AG10803 (cell line): ENCODE measurements at places on chromosomes 4 and X.

DNA sequence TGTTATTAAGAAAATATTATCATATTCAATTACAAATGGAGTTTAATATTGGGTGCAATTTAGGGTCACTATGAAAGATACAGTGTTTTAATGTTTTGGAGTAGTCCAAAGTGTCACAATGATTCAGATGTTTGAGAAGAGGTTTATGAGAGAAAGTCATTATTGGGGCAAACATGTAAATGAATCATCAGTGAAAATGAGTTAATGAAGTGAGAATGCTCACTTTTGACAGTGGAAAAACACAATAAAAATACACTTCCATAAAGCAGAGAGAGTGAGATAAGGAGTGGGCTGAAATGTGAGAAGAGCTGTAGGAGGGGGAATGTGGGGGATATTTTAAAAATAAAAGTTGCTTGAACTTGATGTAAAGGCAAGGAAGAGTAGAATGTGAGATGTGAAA is 957.1 kb downstream of the PCDH18 start:
- no peak for DNase-seq

DNA sequence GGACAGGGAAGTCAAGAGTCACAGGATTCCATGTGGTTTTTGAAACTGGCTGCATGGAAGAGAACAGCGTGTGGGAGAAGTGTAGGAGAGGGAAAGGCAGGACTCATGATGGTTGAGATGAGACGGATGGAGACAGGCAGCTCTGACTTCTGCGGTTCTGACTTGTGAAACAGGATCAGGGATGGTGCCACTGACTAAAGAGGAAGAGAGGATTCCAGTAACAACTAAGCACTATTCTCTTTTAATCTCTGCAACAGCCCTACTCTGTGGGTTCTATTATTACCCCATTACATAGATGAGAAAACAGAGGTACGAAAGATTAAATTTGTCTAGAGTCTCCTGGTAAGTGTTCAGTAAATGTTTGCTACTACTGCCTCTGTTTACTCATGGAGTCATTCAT is 156.3 kb downstream of the CBR4 start:
- DNase-seq: no peak

DNA sequence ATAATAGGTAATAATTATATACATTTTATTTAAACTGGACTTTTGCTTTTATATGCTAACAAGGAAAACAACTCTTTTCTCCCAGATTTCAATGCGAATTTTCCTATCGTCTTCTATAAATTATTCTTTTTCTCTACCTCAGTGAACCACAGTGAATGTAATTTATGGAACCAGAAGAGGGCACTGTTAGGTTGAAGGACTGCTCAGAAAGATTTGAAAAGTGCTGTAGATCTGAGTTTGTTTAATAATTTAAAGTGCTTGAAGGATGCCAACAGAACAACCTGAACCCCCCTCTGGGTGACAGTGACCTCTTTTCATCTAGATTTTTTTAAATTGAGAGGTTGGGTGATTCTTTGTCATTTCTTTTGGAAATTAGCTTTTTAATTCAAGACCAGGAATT is 54.9 kb downstream of the PHOX2B start:
- peak; percentile 18 for DNase-seq

DNA sequence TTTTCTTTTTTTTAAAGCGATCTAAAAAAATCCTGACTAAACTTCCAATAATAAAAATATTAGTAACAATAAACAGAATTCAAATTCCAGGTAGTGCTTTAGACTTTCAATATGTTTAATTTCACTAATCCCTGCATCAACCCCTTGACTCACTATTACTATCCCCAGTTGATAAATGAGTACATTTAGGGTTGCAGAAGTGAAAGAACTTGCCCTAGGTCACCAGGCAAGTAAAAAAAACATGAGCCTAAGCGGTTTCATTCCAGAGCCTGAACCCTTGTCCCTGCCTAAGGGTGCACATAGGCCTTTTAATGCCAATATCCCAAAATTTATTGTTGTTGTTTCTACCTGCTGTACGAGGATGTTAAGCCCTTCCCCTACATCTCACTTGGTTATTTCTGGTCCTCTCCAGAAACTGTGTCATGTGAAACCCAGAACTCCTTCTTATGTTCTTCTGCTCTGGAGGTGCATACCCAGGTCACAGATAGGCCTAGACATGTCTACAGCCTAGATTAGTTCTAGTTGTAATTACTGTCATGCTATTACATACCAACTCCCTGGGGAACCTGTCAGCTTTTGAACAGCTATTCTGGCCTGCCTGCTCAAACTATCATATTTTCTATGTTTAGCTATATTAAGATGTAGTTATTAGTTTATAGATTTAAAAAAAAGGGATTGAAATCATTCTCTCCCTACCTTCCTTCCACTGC is 244.5 kb upstream of the PITX2 start:
- no peak for DNase-seq

DNA sequence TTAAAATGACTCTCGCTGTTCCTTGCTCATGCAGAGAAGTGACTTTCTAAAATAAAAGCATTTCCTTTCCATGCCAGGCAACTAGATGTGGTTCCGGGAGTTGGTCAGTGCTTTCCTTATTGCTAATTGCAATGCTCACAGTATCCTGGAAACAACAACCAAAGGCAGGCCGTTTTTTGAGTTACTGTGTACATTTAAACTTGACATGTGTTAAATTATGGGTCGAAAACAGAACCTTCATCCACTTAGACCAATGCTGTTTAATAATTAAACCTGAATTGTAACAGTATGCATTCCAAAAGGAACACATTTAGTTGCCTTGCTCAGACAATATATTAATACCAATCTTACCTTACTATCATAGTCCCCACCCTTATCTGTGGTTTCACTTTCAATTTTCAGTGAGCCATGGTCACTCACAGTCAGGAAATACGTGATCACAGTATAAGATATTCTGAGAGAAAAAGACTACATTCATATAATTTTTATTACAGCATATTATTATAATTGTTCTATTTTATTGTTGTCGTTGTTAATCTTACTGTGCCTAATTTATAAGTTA is 102.6 kb downstream of the HS6ST2 start:
- no peak for DNase-seq

DNA sequence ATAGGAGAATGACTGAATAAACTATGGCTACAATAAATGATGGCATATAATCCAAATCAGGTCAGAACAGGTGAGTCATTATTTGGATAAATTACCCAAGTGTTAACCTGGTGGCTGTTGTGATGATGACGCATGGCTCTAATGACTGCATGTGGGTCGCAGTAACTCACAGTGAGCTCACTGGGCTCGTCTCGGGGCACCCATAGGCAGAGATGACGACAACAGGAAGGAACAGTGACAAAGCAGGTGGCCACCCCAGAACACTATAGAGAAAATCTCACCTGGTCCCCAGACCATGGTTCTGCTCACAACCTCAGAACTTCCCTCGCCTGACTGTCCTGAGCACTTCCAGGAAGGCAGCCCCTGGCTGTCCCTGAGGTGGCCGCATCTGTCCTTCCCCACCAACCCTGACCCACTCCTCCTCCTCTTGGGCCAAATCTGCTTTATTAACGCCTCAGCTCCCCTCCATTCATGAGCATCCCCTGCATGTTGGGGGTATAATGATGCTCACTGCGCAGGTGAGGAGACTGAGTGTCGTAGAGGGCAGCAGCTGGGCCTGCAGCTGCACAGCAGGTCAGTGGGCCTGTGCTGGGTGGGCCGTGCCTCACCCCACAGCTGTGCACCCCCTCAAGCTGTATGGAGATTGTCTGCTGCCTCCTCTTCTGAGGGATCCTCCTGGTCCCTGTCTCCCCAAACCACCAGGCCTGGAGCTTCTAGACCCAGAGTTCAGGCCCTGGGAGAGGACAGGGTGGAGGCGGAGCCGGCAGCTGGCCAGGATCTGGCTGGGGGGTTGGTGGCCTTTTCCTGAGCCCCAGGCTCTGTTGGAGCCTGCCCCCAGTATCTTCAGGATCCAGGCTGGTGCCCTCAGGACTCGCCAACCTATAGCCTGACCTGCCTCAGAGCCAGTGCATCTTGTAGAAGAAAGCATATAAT is 30.9 kb upstream of the FAM156A start:
- no peak for DNase-seq

DNA sequence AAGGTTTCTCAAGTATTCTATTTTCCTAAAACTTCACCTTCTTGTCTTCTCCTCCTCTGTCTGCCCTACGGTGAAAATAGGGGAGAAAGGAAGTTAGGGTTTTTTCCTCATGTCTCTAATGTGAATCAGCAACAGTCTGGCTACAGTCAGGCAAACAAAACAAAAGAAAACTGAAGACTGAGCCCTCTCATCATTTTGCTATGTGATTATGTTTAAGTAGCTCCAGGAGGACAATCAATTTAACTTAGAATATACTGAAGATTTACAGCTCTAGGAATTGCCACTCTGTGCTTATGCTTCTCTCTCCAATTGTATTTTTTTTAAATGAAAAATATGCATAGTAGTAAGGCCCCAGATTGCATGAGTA is 316.2 kb downstream of the GPAT3 start:
- peak; percentile 74 for DNase-seq
